Foreskin keratinocyte (primary cell): ENCODE measurements at places on chromosomes 11 and 22. TPM values are rescaled to one million over a fixed set of nuclear protein-coding genes. Genes with fewer than 3 reads are reported as not detected.

CNIH2 gene
- total RNA-seq = 0.32 and 0.34 TPM in 2 replicates

- no peak for DNase-seq
Observed at GRCh38 chr11:62914416-62914815, 6.7 kb downstream of the CHRM1 start.

IL17REL gene
- total RNA-seq = not detected in 2 replicates

DNA sequence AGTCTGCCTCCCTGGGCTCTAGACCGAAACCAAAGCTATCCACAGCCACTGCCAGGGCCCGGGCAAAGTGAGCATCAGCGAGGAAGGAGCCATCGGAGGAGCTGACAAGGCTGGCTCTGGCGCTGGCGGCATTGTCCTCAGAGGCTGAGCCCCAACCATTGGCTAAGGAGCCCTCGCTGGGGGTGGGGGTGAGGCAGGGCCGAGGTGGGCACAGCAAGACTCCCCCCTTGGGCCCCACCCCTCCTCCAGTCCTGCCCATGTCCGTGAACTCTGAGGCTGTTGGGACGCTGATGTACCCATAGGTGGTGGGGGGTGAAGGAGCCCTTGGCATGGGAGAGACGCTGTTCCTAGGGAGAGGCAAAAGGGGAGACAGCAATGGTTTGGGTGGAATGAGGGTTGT lies 11.2 kb downstream of the ROBO4 start:
- no peak for DNase-seq

NCAPD3 gene
- total RNA-seq = 32.3 and 40.7 TPM in 2 replicates

GRCh38 chr11:12618743-12619540 lies 55.3 kb upstream of the TEAD1 start:
- no peak for DNase-seq

GRCh38 chr11:64202992-64203391 lies 3.5 kb upstream of the FERMT3 start:
- no peak for DNase-seq

GRCh38 chr11:120134106-120134930 lies 3.6 kb downstream of the TRIM29 start:
- no peak for DNase-seq

DNA sequence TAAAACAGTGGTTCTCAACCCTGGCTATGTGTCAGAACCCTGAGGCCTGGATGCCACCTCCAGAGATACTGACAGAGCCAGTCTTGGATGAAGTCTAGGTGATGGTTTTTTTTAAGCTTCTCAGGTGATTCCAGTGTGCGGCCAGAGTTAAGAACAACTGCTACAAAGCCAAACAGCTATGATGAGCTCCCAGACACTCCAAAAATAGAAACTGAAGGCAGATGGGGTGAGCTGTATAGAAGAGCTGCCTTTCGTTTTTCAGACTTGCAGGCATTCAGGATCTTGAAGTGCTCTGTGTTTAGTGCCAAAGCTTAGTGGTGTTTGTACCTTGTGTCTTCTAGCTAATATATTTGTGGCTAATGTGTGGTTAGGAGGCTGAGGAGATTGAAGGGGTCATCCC lies 14.2 kb downstream of the SCUBE2 start:
- no peak for DNase-seq

DNA sequence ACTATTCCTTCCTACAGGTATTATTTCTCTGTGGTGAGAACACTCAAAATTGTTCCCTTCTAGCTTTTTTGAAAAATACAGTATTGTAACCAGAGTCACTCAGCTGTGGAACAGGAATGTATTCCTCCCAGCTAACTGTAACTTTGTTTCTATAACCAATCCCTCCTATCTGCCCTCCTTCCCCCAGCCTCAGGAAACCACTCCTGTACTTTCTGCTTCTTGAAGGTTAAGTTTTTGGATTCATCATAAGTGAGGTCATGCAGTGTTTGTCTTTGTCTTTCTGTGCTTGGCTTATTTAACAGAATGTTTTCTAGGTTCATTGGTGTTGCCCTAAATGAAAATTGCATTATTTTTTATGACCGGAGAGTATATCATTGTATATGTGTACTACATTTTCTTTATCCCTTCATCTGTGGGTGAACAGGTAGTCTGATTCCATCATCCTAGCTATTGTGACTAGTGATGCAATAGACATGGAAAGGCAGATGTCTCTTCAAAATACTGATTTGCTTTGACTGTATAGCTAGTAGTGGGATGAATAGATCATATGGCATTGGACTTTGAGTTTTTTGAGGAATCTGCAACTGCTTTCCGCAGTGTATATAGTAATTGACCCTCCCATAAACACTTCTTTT lies 112.9 kb upstream of the GRK3 start:
- peak; percentile 1 for DNase-seq

GRCh38 chr11:9273376-9274336 lies 8.5 kb upstream of the DENND5A start:
- no peak for DNase-seq

GRCh38 chr11:123561431-123561800 lies 93.0 kb downstream of the SCN3B start:
- no peak for DNase-seq

FXYD2 gene
- total RNA-seq = not detected in 2 replicates

FGF19 gene
- 0.04 and 0.17 TPM in 2 replicates for total RNA-seq

DNA sequence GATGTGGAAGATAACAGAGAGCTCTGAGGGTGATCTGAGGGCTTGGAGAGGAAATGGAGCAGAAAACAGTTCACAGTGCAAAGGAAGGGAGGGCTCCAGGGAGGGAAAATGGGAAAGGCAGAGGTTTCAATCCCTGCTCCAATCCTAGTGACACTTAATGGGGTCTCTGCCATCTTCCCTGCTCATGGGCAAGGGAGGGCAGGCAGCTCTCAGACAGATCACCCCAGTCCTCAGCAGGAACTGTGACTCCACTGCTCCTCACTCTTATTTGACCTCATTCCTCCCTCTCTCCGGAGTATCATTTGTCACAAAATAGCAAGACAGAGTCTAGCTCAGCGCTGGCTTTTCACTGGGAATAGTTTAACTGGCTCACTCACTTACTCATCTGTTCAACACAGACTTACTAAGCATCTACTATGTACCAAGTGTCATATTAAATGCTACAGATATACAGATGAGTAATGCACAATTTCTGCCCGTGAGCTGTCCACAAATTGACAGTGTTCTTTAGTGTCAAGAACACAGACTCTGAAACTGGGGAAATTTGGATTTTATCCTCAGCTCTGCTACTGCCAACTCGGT lies 817.4 kb downstream of the OPCML start:
- DNase-seq = no peak

L3MBTL2 gene
- total RNA-seq = 20.6 and 21.2 TPM in 2 replicates

DNA sequence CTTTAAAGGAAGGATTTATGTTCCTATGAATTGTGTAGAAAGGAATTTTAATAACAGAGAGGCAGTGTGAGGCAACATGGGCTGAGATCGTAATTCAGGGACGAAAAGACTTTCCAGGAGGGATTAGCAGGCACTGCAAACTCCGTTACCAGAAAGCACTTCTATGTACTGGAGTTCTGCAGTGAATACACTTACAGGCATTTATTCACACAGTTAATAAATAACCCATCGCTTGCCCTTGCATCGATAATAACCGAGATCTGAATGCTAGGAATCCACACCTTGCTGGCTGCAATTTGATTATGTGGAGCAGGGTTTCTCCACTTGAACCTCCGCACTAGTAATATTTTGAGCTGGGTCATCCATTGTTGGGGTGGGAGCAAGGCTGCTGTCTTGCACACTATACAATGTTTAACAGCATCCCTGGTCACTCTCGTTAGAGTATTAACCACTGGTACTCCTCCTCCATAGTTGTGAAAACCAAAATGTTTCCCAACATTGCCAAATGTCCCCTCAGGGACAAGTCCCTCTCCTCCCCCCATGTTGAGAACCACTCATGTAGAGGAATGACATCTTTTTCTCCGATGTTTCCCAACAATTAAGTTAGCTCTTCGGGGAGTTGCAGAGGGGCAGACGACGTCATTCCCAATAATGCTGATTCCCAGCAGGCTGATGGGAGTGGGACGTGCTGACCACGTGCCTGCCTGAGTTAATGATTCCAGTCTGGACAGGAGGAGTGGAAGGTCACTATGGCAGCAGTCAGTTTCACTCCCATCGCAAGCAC lies 99.5 kb downstream of the SNX19 start:
- no peak for DNase-seq

GRCh38 chr11:83717537-83717936 lies 431.4 kb upstream of the CCDC90B start:
- DNase-seq = no peak

GRCh38 chr11:9003573-9004182 lies at the start of gene NRIP3:
Gene NRIP3, minus strand, starts transcription at chr11:9004001. Its CDS starts 66 bp downstream, at chr11:9003935.
- DNase-seq = no peak

- no peak for DNase-seq
Observed at GRCh38 chr11:43908683-43909082, 28.1 kb downstream of the ALKBH3 start.

DNA sequence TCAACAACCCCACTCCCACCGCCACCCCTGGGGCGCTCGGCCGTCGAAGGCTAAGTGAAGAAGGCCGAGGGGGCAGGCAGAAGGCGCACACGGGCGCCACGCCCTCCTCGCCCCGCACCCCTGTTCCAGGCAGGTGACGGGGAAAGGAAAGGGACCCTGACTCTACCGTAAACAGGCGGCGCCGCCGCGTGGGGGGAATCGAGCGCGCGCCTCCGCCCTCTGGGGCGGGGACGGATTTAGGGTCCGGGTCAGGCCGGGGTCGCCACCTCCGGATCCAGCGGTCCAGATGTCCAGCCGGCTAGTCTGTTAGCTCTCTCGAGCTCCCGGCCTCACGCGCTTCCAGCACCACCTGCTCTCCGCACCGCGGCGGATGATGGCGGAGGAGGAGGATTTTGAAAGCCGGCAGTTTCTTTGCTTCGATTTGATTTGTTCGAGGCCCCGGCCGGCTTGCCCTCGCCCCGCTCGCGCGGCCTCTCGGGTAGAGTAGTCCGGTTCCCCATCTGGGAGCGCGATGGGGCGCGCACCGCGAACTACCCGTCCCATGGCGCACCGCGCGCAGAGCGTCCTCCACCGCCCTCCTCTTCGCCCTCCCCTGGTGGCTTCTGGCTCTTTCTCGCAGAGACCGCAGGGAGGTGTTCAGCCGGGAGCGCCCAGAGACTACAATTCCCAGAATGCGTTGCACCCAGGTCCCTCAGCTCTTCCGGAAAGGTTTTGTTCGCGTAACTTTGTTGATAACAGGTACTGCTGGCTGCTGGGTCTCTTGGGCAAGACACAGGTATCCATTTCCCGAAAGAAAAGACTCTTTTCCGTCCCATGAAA lies at the start of gene RANGAP1:
Gene RANGAP1, minus strand, starts transcription at position 368 of the 819 bp plus-strand sequence. CDS start 5,143 bp downstream, outside the sequence.
- peak; percentile 97 for DNase-seq

DNA sequence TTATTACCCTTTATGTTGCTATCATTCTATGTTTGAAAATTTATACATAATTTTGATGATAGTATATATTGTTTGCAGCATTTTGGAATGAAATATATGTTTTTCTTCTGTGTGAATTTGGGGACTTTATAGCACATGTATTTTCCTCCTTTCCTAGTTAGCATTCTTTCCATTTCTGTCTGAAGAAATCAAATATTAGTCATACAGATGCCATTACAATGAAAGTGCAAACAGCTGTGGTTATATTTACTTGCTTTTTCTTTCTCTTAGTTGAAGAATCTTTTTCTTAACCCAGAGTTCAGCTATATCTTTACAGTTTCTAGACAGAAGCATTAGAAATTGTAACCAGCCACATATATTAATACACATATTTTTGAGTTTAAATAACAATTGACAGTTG lies 753.1 kb upstream of the ARHGAP42 start:
- peak; percentile 8 for DNase-seq

- DNase-seq = no peak
Observed at GRCh38 chr11:6228520-6228919, 5.9 kb downstream of the FHIP1B start.

DNA sequence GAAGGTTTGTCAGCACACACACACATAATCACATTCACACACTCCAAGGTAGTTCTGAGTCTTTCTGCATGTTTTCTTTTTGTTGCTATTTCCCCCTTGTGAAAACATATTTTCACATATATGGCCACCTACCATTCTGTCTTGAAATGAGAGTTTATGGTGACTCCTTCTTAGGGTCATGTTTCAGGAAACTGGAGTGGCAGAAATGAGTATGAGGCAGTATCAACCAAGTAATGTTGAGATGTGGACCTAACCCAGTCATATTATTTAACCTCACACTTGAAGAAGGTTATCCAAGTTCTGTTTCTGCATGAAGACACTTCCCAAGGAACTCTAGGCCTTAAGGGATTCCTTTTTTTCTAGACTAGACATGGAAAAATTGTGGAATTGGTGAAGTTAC lies 481.4 kb downstream of the ETS1 start:
- no peak for DNase-seq

DNA sequence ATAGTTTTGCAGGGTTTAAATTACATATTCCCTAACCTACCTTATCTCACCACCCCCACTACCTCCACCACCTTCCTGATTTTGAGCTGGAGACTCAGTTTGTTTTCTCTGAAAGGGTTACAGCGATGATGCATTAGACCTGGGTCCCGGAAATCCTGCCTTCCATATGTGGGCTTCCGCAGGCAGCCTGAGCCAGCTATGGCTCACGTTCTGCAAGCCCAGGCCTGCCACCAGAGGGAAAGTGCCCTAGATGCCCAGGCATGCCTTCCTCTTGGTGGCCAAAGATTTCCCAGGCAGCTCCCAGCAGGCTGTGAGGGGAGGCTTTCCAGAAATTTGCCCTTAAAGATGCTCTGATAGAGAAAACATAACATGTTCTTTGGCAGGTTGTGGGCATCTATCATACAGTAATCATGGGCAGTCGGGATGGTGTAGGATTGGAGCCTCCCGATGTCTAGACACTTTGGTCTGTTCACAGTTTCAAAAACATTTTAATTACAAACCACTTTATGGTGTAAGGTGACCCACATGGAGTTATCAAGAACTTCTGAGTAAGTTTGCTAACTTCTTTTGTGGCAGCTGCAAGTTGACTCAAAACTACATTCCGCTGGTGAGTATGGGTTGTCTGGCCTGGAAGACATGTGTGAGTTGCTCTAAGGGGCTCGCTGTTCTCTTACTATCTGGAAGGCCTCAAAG lies 79.3 kb downstream of the MICAL2 start:
- peak; percentile 97 for DNase-seq

ALDH3B1 gene
- not detected in 2 replicates for total RNA-seq

PTGDR2 gene
- total RNA-seq = not detected in 2 replicates

DNA sequence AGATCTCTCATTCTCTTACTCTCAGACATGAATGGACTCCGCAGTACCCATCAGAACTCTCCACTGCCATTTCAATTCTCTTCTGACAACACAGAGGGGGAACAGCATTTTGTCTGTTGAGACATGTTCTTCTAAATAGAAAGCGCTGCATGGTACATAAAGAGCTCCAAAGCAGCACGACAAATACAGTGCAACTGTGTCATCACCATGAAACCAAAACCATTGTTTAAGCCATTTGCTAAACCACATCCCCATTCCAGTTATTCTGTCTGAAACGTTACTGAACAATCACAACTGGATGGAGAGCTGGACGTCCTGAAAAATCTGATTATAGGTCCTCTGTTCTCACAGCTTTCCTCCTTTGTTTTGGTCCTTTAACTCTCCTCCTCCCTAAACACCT lies 17.9 kb upstream of the TENM4 start:
- DNase-seq = no peak

GRCh38 chr22:46421267-46421666 lies 85.8 kb downstream of the TRMU start:
- DNase-seq = no peak

CCDC89 gene
- total RNA-seq = 0.14 and 0.51 TPM in 2 replicates

P4HA3 gene
- total RNA-seq = 0.63 and 0.85 TPM in 2 replicates
